ENCODE measurements at places on chromosomes 6 and 20.

DNA sequence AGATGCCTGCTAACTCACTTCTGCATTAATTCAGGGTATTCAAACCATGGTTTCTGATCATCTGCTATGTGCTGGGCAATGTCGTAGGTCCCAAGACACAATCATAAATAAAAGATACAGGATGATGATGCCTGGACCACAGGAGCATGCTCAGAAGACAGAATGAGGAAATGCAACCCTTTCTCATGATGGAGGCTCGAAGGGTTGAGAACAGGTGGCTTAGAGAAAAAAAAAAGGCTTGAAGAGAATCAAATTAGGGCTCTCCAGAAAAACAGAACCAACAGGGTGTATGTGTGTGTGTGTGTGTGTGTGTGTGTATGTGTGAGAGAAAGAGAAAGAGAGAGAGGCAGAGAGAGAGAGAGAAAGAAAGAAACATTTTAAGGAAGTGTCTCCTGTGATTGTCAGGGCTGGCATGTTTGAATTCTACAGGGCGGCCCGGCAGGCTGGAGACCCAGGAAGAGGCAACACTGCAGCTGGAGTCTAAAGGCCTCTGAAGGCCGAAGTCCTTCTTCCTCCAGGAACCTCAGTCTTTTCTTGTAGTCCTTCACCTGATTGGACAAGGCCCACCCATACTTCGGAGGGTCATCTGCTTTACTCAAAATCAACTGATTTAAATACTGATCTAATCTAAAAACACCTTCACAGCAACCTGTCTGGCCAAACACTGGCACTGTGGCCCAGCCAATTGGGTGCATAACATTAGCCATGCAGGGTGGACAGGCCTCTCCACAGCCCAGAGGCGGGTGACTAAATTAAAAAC, 143.8 kb downstream of the ERMARD start:
- no peak for DNase-seq

- no peak for DNase-seq
Observed at GRCh38 chr6:137696765-137697164, 170.3 kb upstream of the TNFAIP3 start.

DNA sequence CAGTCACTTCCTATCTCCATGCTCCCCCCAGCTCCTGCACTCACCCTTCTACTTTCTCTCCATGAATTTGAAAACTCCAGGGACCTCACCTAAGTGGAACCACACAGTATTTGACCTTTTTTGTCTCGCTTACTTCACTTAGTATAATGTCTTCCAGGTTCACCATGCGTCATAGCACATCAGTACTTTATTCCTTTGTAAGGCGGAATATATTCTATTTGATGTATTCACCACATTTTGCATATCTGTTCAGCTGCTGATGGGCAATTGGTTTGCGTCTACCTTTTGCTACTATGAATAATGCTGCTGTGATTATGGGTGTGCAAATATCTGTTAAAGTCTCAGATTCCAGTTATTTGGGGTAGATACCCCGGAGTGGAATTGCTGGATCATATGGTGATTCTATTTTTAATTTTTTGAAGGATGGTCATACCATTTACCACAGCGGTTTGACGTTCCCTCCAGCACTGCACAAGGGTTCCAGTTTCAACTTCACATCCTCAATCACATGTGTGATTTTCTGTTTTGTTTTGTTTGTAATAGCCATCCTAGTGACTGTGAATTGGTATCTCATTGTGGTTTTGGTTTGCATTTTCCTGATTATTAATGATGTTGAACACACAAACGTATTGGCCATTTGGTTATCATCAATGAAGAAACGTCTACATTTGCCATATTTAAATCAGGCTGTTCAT, 20.3 kb upstream of the SYNDIG1 start:
- no peak for DNase-seq

DNA sequence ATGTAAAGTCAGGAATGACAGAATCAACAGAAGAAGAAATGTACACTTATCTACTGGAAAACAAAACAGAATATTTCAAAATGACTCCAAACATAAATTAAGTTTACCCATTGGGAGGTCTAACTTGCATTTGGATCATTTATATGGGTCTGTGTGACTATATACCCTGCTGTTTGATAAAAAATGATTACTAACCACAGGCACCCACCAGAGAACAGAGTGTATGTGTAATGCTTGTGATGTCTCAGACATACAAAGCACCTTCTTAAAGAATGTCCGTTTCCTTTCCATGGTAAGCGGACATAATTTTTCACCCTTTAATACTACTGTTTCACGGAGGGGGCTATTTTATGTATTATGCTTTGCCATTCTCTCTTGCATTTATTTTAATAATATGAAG, 19.2 kb downstream of the SIM1 start:
- DNase-seq = no peak

DNA sequence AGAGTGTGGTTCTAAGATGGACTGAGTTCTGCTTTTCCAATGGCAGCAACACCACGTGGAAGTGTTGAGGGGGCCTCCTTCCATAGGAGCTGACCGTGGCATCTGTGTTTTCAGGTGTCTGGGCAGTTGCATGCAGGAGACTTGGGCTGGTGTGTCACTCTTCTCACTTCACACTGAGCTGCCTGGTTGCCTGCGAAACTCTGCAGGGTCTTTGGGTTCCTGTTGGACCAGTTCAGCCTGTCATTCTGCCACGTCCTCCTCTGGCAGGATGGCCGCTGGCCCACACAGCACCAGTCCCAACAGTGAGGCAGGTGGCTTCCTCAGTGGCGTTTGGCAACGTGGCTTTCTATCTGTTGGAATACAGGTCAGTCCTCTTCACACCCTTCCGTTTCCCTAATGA, 16.1 kb upstream of the UNC93A start:
- DNase-seq = no peak

DNA sequence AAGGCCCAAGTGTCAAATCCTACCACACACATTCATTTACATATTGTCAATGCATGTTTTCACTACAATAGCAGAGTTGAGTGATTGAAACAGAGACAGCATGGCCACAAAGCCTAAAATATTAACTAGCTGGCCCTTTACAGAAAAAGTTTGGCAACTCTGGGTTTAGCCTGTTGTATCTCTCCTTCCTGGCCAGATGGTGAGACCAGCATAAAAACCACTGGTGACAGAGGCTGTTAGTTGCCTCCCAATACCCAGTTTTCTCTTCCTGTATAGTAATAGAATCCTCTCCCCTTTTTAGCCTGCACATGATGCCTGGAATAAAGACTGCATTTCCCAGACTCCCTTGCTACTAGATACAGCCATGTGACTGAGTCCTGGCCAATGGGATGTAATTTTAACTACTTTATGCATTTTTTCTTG, 100.0 kb upstream of the TAB2 start:
- DNase-seq = no peak

- DNase-seq = no peak
Observed at GRCh38 chr6:74166849-74167248, 470.8 kb downstream of the CD109 start.

GRCh38 chr6:154370545-154370944, 13.9 kb upstream of the IPCEF1 start:
- DNase-seq = peak; percentile 46

DNA sequence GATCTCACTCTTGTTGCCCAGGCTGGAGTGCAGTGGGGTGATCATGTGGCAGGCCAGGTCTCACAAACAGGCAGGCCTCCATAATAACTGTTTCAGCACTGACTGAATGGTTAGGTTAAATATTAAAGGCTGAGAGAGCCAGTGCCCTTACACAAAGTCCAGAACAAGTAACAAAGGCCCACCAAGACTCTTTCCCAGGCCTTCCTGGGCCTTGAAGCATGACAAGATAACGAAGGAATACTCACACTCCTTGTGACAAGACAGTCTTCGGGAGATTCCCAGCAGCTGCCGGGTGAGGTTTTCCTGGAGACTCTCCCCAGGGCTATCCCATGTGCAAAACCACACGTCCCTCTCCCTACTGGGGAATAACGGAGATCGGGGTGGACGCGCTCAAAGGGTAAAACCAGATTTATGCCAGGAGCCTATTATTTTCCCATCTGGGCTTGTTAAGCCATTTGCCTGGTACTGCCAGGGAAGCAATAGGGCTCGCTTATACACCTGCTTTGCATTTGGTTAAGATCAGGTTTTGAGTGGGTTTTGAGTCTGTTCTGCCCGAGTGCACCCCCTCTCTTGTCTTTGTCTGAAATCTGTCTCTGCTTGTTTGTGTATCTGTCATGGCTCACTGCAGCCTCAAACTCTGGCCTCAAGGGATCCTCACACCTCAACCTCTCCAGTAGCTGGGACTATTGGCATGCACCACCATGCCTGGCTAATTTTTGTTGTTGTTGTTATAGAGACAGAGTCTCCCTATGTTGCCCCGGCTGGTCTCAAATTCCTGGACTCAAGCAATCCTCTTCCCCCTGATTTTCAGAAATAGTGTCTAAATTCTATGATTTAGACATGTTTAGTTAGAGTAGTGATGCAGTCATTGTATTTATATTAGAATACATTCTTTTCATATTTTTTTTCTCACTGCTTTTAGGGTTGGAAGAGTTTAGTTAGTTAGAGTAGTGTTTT, 1.4 kb upstream of the ENPP3 start:
- DNase-seq = no peak

DNA sequence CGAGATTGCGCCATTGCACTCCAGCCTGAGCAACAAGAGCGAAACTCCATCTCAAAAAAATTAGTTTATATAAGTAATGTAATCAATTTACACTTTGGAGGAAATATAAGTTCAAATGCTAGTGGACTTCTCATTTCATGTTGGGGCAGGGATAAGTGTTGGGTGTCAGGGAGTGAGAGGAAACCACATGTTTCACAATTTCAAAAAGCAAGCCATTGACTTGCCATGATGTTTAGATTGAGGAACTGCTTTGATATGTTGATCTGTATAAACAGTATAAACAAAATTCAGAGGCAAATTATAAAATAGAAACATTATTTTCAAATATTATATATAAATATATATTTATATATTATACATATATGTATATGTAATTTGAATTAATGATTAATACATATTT, 42.7 kb downstream of the FILIP1 start:
- no peak for DNase-seq

DNA sequence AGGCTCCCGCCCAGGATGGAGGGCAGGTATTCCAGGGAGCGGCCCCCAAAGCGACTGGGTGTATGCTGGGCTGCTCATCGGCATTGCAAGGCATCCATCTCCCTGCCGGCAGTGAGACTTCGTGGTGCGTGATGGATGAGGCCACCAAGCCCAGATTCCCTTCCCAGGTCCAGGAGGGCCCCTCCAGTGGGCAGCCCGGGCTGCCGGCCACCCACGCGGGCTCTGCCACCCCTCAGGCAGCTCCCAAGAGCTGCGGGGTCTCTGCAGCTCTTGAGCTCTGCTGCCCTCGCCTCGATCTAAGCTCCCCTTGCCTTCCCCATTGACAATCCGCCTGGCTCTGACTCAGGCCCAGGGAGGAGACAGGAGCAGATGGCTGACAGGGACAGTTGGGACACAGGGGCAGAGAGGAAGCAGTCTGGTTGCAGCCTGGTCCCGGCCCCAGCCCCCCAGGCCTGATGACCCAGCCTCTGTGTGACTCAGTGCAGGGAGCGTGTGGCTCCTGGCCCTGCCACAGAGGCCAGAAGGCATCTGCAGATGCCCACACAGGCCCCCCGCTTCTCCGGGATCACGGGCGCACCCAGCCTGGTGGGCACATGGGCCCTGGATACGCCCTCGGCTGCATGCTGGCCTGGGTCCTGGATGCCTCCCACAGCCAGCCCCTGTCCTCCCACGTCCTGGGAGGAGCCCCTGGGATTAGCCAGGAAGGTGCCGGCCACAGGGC, 33.0 kb downstream of the SLCO4A1 start:
- no peak for DNase-seq

GRCh38 chr6:6533176-6533575, 55.3 kb upstream of the LY86 start:
- DNase-seq = no peak

GRCh38 chr6:156650896-156651390, 126.2 kb upstream of the ARID1B start:
- no peak for DNase-seq

DNA sequence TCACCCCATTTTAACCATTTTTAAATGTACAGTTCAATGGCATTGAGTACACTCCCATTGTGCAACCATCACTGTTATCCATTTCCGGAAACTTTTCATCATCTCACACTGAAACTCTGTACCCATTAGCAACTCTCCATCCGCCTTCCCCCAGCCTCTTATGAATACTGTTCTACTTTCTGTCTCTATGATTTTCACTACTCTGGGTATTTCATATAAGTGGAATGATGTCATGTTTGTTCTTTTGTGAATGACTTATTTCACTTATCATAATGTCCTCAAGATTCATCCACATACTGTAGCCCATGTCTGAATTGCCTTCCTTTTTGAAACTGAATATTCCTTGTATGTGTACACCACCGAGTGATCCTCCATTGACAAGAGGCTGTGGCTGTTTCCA, 92.9 kb upstream of the TOX2 start:
- DNase-seq = no peak

- DNase-seq = no peak
Observed at GRCh38 chr20:34131491-34131890, 19.4 kb upstream of the EIF2S2 start.

- DNase-seq = no peak
Observed at GRCh38 chr6:88586371-88587149, 376.9 kb downstream of the RNGTT start.

DNA sequence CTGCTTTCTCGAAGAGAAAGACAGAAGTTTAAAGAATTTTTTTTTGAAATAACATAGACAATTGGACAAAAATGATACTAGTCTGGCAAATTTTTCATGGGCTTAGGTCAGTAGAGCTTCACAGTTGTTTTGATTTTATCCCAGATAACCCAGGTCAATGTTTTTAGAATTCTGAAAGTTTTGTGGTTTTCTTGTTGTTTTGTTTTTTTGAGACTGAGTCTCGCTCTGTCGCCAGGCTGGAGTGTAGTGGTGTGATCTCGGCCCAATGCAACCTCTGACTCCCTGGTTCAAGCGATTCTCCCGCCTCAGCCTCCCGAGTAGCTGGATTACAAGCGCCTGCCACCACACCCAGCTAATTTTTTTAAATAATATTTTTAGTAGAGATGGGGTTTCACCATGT, 22.8 kb downstream of the KIF13A start:
- no peak for DNase-seq

DNA sequence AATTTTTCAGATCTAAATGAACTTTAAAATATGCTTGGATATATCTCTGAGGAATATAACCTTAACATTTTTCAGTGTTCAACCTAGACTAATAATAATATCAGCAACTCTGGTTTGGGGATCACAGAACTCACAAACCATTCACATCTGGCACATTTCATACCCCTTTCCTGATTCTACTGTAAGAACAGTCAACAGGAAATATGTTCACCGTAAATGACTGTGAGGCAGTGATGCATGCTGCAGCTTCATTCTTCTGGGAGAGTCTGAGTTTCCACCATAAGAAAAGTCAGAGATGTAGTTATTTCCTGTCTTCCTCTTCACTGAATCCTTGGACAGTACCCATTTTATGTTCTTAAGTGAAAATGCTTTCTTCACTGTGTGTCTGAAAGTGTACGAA, 134.2 kb upstream of the IFNGR1 start:
- no peak for DNase-seq

- DNase-seq = no peak
Observed at GRCh38 chr6:162195441-162195840, 532.1 kb downstream of the PRKN start.

GRCh38 chr6:111441678-111442243, 41.3 kb downstream of the REV3L start:
- DNase-seq = no peak

- DNase-seq = no peak
Observed at GRCh38 chr6:29924731-29925130, 17.6 kb upstream of the HLA-A start.

GRCh38 chr6:168951217-168951616, 302.4 kb downstream of the THBS2 start:
- no peak for DNase-seq

- no peak for DNase-seq
Observed at GRCh38 chr20:4717816-4718570, 3.7 kb upstream of the PRND start.

GRCh38 chr6:29552512-29553051, 7.0 kb downstream of the UBD start:
- DNase-seq = peak; percentile 28

Data from hippocampal formation (tissue), 2 donors.